Suppressor macrophage treated with lipopolysaccharide for 1 hour (primary cell): ENCODE measurements at places on chromosomes 16 and 17.
A peak's percentile ranks its signal among the peaks of the same experiment; 100 is the strongest.

- DNase-seq: peak; percentile 22
These were observed 22.2 kb downstream of the TRPV3 start for GRCh38 chr17:3535253-3535995.

GRCh38 chr16:14013145-14013570 is 58.0 kb upstream of the MRTFB start:
- no peak for DNase-seq

- DNase-seq: no peak
These were observed 80.2 kb upstream of the DOC2B start for GRCh38 chr17:261635-262034.

DNA sequence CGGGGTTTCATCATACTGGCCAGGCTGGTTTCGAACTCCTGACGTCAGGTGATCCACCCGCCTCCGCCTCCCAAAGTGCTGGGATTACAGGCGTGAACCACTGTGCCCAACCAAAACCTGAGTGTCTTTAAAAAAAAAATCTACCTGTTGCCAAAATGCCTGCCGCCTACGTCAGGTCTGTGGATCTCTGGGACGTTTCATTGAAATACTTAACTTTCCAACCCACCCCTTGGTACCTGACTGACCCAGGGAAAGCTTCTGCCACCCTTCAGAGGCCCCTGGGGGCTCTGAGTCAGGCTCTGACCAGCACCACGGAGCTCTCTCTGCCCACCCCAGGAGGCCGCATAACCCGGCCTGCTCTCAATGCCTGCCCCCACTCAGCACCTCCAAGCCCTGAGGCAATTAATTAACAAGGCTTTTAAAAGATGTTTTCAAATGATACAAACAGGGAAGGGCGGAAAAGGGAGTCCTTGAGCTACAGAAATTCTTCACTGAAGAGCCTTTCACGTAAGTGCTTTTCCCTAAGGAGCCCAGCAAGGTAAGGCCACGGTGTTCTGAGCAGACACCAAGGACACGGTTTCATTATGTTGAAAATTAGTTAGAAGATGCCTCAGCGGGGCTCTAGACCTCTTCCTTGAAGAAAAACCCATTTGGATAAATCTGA is 29.3 kb upstream of the GSG1L start:
- DNase-seq: no peak

GRCh38 chr17:8409966-8410882 is 12.6 kb upstream of the RNF222 start:
- DNase-seq: peak; percentile 95

DNA sequence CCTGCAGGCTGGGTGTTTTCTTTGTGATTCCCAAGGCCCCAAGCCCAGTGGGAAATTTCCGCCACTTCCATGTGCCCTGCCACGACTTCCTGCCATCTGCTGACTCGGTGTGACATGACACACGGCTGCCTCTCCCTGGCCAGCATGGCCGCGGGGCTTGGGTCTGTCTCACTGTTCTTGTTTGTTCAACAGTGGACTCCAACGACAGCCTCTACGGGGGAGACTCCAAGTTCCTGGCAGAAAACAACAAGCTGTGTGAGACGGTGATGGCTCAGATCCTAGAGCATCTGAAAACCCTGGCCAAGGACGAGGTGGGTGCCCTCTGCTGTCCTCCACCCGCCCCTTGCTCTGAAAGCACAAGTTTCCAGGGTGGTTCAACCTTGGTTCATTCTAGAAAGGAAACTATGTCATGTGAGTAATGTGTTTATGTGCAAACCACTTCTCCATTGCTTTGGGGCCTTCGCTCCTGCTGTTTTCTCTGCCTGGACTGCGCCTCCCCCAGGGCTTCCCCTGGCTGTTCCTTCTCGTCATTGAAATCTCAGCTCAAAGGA is 26.8 kb downstream of the KNOP1 start:
- DNase-seq: peak; percentile 72

- no peak for DNase-seq
These were observed 6.5 kb upstream of the KRTAP3-1 start for GRCh38 chr17:41015454-41015853.
